ENCODE measurements at places on chromosomes 4 and X.

- no peak for DNase-seq
Measured at GRCh38 chrX:14050709-14051108, 21.0 kb upstream of the GEMIN8 start.

- DNase-seq: no peak
Measured at GRCh38 chr4:185304541-185304940, 91.2 kb downstream of the LRP2BP start.

- no peak for DNase-seq
Measured at GRCh38 chr4:83358410-83358809, 23.8 kb upstream of the HPSE start.

GRCh38 chr4:36310793-36311192, 29.4 kb downstream of the DTHD1 start:
- DNase-seq: no peak

DNA sequence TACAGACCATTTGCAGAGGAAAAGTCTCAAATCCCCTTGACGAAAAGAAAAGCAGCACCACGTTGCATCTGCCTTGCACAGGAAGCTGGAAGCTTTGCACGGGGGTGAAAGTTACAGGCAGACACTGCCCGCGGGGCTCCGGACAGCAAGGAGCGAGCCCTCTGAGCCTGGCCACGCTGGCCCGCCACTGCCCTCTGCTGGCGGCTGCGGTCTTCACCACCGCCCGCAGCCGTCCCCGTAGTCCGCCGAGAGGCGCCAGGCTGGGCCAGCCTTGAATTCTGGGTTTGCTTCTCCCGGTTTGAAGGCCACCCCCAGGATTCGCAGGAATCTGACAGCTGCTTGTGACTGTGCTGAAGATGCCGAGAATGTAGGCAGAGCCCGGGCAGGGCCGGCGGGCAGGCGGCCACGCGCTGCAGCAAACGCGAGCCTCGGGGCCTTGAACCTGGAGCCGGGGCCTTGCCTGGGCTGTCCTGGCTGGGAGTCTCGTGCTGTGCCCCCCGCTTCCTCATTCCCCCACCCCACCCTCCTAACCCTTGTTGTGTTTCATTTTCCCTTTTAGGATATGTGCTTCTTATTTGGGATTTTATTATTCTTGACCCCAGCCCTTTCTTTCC, 49.2 kb downstream of the ENPP6 start:
- DNase-seq: peak; percentile 85

DNA sequence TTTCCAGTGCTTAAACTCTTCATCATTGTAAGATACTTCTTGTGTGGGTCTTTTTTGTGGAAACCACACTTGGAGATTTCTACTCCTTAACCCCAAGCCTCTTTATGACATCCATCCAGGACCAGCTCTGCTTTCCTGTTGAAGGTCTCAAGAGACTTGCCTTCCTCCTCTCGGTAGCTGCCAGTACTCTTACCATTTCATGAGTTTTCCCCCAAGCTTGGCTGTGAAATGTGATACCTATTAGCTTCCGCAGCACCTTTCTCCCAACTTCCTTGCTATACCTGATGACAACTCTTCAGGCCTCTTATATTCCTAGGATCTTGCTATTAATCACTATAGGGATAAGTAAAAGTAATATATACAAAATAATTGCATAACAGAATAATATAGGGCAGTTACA, 1.9 kb upstream of the DCK start:
- no peak for DNase-seq

GRCh38 chr4:87274803-87275202, 47.9 kb downstream of the HSD17B13 start:
- no peak for DNase-seq

GRCh38 chr4:121306931-121307330, 73.9 kb downstream of the QRFPR start:
- no peak for DNase-seq

DNA sequence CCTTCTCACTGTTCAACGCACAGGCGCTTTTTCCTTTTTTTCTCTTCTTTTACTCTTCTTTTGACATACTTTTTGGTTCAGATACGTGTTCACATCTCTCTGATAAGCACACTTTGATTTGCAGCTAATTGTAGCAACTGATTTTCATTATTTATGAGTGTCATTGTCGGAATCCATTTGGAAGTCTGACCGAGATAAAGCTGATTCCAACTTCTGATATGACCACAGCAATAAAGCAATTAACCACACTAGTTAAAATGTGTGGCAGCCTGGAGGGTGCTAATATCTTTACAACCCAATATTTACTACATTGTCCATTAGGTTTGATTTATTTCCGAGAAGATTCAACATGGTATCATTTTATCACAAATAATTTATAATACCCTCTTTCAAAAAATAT, 101.8 kb downstream of the TENM3 start:
- DNase-seq: no peak

DNA sequence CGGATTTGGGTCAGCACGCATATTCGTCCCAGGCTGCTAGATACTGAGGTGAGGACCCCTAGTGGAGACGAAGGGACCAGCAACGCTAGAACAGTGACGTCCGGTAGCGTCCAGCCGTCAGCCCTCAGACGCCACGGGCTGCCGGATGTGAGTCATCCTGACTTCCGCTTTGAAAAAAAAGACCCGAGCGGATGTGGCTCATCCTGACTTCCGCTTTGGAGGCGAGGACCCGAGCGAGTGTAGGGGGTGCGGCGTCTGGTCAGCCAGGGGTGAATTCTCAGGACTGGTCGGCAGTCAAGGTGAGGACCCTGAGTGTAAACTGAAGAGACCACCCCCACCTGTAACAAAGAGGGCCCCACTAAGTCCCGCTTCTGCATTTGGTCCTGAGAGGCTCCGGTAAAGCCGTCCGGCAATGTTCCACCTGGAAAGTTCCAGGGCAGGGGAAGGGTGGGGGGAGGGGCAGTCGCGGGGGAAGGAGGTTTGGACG, at the start of gene MAGEB2:
TSS of gene MAGEB2 (plus strand) at position 207 of the 487 bp plus-strand sequence. CDS start 3,018 bp downstream, outside the sequence.
- DNase-seq: no peak

- no peak for DNase-seq
Measured at GRCh38 chr4:177737387-177737940, 295.2 kb upstream of the AGA start.

GRCh38 chr4:37988670-37989069, 28.5 kb downstream of the PTTG2 start:
- no peak for DNase-seq

DNA sequence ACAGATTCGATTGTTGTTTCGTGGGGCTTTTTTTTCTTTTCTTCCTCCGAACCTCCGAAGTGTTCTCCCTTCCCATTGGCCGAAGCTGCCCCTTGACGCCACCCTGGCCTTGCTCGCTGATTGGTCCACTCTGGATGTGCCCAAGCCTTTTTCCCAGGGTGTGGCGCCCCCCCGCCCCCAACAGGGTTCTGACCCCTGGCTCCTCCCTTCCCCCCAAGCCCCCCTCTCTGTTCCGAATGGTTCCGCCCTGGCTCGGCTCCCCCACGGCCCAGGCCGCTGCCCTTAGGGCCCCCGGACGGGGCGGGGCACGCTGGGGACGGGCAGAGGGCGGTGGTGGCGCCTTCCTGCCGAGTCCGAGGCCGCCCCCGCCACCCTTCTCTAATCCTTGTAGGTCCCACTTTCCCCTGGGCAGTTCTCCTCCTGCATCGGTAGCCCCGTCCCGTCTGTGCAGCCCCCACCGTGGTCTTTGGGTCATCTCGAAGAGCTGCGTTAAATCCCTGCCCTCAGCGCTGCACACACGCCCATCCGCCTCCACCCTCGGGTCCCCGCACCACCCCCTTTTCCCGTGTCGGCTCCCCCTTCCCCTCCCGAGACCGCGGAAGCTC, 25.5 kb downstream of the UTP14A start:
- peak; percentile 75 for DNase-seq

- no peak for DNase-seq
Measured at GRCh38 chr4:20847124-20847747, 147.0 kb downstream of the PACRGL start.

DNA sequence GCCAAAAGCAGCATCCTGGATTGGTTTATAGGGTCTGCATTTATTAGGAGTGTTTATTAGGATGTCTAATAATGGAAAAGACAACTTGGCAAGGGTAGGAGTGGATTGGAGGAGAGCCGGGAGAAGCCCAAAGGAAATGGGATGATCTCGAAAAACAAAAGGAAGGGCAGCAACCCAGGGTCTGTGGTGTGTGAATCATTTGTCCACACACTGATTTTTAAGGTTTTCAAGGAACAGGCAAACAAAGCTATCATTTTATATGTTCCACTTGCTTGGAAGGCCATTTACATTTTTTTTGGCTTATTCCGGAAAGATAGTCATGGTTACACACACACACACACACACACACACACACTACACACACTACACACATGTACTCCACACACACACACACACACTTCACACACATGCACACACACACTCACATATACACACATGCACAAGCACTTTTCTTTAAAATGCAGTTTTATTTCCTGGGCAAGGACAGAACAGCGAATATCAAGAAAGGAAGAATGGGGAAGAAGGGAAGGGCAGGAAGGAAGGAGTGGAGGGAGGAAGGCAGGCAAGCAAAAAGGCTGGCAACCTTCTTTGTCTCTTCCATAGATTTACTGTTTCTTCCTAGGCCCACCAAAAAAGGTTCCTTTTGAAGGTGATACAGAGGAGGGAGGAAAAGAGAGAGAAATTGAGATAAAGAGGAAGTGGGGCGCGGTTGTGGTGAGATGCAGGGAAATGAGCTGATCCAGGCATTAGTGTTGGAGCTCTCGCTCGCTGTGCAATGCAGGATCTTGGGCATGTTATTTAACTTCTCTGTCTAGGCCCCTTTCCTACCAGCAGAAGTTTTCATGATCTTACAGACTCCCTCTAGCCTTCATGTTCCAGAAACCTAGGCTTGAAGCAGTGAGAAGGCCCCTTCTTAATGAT, 88.6 kb upstream of the MAML3 start:
- no peak for DNase-seq

GRCh38 chr4:185318679-185319078, 77.0 kb downstream of the LRP2BP start:
- DNase-seq: no peak

- no peak for DNase-seq
Measured at GRCh38 chr4:170990989-170991589, 822.1 kb upstream of the GALNTL6 start.

DNA sequence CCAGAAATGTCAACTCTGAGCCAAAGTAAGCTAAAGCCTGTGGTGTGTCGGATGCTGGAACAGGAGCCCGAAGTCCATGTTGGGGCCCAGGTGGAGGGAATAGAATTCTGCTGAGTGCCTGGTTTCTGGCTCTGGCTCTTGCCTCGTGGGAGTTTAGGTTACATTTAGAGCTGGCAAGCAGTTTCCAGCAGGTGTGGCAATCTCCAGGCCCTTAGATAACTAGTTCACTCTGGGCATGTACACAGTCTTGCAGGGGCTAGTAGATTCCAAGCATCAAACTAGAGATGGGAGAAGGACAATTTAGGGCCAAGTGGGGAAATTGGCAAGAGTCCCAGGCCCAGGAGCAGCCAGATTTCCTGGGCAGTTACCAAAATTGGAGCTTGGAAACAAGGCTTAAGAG, 56.3 kb upstream of the STOX2 start:
- no peak for DNase-seq

DNA sequence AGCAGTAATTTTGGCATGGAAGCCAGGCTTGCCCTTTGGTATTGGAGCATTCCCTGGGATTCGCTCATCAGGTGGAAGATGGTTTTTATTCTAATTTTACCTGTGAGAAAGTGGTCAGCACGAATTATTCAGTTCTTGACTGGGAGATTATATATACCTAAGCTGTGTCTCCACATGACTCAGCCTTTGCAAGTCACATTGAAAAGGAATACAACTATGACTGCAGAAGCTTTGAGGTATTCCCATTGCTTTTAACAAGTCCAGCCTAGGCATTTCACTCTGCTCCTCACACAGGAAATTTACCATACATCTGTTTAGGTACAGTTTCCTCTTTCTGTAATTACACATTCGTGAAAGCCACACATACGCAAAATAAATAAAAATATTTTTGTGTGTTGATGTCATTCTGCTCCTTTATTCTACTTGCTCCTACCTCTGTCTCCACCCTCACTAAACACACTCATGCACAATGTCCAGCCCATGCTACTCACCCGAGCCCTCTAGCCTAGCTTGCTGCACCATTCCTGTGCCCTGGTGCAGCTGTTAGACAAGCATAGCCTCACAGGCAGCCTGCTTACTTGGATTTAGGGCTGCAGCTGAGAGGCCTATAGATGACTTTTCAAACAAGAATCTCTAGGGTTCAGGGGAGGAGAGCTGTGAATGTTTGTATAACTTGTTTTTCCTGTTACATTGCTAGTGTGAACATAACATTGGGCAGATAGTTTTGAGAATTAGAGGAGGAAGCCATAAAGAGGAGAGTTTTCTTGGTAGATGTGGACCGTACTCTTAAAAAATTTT, 504.4 kb upstream of the FAT1 start:
- no peak for DNase-seq

- DNase-seq: no peak
Measured at GRCh38 chr4:167088115-167088514, 146.2 kb downstream of the SPOCK3 start.

DNA sequence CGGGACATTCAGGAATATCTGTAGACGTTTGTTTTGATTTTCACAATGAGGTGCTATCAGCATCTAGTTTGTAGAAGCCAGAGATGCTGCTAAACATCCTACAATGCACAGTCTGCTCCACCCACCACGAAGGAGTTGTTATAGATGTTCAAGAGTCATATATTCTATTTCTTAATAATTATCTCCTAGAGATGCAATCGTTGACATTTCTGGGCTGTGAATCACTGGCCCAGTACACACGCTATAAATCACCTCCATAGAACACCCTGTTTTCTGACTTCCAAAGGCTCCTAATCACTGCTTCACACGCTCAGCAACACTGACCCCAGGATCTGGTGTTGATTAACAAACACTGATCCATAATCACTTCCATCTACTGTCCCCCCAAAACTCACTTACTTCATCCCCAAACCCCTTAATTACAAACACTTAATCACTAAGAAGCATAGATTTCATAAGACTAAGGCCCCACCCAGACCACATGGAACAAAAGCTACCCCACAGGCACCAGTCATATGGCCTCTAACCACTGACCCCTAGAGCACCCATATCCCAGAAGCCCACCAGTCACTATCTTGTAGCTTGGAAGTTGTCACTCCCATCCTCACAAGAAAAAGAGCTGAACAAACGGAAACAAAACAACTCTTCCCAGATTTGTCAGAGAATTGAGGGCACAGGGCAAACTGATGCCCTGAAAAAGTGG, 31.7 kb upstream of the ZNF41 start:
- no peak for DNase-seq

DNA sequence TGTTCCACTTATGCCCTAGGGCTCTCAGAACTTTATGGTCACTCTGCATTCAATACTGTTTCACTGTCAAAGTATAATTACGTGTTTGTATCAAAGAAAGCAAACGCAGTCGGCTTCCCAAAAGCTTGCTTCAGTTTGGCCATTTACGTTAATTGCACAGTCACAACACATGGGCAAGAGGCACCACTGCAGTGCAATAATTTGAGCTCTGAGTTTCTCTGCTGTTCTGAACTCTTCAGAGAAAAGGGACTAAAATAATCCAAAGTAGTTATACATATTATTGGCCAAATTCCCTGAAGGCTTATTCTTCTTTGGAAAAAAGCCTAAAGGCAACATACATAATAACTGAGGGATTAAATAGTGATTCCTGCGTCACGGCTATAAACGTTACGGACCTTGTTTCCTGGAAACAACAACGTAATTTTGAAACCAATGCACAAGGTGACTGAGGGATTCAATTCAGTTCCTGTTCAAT, 51.3 kb downstream of the RNF150 start:
- DNase-seq: no peak

GRCh38 chrX:8845060-8845459, 43.9 kb upstream of the FAM9A start:
- DNase-seq: no peak

Data from activated CD8-positive, alpha-beta memory T cell treated with anti-CD3 and anti-CD28 coated beads for 24 hours (primary cell).